ENCODE measurements at places on chromosomes 7 and 10.

- no peak for DNase-seq
Measured at GRCh38 chr7:3043544-3044371, at the start of gene CARD11. Gene CARD11, minus strand, starts transcription at chr7:3043867. Its CDS starts 85,361 bp downstream, at chr7:2958506.

DNA sequence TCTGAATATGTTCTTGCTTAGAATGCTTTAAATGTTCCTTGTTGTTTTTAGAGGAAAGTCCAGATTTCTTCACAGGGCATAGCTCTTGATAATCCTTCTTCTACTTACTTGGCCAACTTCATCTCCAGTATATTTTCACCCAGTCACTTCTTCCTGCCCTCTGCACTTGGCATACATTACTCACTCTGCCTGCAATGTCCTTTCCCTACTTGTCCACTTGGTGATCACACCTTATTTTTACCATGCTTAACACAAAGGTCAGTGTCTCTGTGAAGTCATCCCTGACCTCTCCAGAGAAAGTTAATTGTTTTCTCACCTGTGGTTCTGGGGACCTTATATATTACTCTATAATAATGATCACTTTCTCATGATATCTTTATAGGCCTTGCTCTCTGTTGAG lies 23.3 kb downstream of the SFRP4 start:
- DNase-seq: no peak

GRCh38 chr7:141201145-141201885 lies 127.5 kb downstream of the TMEM178B start:
- DNase-seq: no peak

GRCh38 chr7:23234569-23235296 lies 11.8 kb upstream of the GPNMB start:
- DNase-seq: no peak

- no peak for DNase-seq
Measured at GRCh38 chr10:93599778-93600177, 1.3 kb downstream of the RBP4 start.

DNA sequence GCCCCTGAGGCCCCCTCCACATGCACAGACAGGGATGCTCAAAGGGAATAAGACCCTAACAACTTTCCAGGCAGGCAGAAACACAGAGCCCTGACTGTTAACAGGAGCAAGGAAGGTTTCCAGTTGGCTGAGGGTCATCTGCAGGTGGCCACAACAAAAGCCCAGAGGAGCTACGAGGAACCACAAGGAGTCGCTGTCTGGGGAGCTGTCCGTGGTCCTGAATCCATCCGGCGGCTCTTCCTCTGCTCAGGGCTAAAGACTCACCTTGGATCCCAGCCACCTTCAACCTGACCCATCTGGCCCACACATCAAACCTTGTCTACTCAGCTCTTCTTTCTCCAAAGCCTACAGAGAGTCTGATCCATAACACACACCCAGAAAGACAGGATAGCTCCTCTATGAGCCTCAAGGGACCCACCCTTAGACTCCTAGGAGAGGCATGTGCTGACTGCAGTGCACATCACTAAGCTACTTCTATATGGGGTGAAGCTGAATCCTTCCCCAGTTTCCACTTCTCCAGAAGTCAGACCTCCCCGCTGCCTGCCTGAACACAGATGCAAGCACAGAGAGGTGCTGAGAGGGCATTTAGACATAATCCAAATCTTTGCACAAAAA lies 104.0 kb downstream of the SLIT1 start:
- peak; percentile 29 for DNase-seq

GRCh38 chr10:10515479-10516204 lies 502.0 kb upstream of the CELF2 start:
- DNase-seq: no peak

GRCh38 chr7:80643336-80643915 lies 5.0 kb downstream of the CD36 start:
- DNase-seq: no peak

DNA sequence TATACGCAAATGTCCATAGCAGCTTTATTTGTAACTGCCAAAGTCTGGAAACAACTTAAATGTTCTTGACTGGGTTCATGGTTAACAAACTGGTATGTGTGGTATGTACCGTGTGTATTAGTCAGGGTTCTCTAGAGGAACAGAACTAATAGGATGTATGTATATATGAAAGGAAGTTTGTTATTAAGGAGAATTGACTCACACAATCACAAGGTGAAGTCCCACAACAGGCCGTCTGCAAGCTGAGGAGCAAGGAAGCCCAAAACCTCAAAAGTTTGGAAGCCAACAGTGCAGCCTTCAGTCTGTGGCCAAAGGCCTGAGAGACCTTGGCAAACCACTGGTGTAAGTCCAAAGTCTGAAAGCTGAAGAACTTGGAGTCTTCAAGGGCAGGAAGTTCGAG lies 66.8 kb downstream of the TMEM168 start:
- no peak for DNase-seq

- DNase-seq: peak; percentile 44
Measured at GRCh38 chr10:102645741-102646609, 1.7 kb downstream of the TRIM8 start.

- no peak for DNase-seq
Measured at GRCh38 chr10:97761331-97761865, 10.4 kb downstream of the SFRP5 start.

GRCh38 chr7:5429857-5430611 lies 6.4 kb upstream of the TNRC18 start:
- DNase-seq: no peak

DNA sequence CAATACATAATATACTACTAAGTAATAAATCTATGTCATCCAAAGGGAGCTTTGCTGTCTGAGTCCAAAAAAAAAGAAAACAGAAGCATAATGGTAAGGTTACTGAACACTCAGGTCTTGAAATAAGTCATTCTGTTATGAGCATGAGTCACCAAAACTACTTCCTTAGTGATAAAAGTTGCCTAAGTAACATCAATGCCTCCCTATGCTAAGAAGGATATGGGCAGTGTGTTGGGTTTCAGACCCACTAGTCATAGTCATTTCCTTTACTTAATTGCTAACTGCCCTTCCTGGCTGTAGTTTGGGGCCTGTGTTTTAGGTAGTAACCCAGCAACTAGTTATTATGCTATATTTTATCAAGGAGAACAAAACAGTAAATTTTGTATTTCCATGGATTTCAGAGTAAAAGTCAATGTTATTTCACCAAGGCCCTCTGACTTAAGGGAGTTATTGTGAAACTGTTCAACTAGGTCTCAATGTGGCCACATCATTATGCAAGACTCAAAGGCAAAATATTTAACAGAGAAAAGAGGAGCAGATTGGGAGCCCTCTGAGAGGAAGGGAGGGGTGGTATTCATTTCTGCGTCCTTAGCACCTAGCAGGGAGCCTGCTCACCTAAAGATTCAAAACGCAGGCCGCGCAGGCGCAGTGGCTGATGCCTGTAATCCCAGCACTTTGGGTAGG lies 11.7 kb upstream of the VIM start:
- DNase-seq: no peak

DNA sequence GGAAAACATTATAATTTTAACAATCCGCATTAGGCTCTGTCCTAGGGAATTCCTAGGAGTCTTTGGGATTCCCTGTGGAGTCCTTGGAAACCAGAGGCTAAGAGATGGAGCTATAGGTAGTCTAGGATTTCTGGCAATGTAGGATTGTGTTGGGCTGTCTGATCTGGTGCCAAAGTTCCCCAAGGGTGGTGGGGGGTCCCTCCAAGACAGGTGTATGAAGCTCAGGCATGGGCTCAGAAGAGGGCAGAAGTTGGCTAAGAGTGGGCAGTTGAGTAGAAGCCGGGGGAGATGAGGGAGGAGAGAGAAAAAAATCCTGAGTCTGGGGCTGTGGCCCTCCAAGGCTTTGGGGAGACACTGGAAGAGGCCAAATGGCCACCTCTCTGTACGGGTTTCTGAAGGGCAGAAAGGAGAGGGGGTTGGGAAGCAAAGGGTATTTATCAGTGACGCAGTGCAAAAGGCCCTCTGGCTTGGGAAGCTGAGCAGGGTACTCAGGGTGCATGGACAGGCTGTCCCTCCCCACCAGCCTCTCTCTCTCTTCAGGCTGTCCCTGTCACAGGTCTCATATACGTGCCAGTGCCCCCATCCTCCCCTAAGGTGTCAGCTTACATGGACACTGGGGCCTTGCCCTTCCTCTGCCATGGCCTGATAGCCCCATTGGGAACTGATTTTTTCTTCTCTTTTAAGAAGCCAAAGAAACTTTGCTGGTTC lies 929 bp downstream of the HOXA6 start:
- DNase-seq: no peak

GRCh38 chr7:559396-559705 lies 39.7 kb upstream of the PDGFA start:
- no peak for DNase-seq

GRCh38 chr10:3876350-3876962 lies 91.4 kb upstream of the KLF6 start:
- no peak for DNase-seq

DNA sequence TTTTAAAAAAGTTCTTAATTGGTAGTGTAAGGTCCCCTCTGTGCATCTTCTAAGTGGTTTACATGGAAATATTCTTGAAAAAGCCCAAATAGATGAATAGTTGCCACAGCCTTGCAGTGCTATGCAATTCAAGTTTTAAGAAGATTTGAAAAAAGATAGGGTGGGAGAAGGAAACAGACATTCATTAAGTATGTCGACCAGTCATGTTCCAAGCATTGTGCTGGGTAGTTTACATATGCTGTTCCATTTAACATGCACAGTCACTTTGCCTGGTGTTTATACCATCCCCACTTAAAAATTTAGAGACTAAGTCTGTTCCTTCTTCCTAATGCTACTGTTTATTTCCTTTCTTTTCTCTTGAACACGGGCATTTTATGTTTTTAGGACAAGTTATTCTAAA lies 28.1 kb upstream of the NAMPT start:
- no peak for DNase-seq

DNA sequence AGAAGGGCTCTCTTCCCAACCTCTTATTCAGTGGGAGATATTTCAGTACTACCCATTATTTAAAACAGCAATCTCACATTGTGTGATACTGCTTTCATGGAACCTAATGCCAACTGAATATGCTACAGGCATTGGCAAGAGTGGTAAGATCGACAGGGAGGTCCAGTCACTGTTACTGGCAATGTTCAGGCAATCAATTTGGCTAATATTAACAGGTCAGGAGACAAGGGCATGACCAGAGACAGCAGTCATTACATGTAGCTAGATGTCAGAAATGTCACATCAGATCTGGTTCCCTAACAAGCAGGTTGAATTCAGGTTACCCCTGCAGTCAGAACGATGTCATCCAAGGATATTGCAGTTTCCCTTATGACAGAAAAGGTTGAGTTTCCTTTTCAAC lies 129.4 kb downstream of the ARHGAP12 start:
- no peak for DNase-seq

GRCh38 chr10:113920875-113921274 lies 66.4 kb downstream of the NHLRC2 start:
- no peak for DNase-seq

GRCh38 chr7:74351836-74352235 lies 62.6 kb downstream of the CLIP2 start:
- no peak for DNase-seq

GRCh38 chr10:60410970-60411369 lies 21.3 kb upstream of the ANK3 start:
- no peak for DNase-seq

- DNase-seq: no peak
Measured at GRCh38 chr10:17562614-17563013, 54.6 kb downstream of the HACD1 start.

All from stimulated activated CD8-positive, alpha-beta memory T cell treated with anti-CD3 and anti-CD28 coated beads, Interleukin-15, amount 100 ng/mL, for 24 hours (primary cell).